Left colon (tissue), 2 donors: ENCODE measurements at places on chromosomes 11 and 22. TPM values are rescaled to one million over a fixed set of nuclear protein-coding genes. Genes with fewer than 3 reads are reported as not detected.

Gene APOA1
- not detected for total RNA-seq

Gene FAM168A
- total RNA-seq = 23.3 TPM

DNA sequence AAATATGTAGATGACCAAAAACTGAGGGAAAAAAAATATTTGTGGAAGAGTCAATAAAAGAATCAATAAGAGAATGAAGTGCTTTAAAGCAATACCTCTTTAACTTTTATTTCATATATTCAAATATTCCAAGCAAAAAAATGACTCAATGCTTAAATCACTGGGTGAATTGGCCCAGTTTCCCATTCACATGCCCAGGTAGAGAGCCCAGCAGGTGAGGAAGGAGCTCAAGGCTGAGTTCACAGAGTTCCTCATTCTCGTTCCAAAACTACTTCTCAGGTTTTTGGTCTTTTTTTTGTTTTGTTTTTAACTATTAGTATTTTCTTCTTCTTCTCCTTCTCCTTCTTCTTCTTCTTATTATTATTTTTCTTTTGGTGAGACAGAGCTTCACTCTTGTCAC, 30.2 kb downstream of the SLC1A2 start:
- DNase-seq = no peak

GRCh38 chr11:110908401-110909105, 196.3 kb upstream of the ARHGAP20 start:
- DNase-seq = no peak

- no peak for DNase-seq
Measured at GRCh38 chr11:109590782-109591181, 168.8 kb downstream of the C11orf87 start.

- peak; percentile 26 for DNase-seq
Measured at GRCh38 chr11:19344661-19345518, 104.1 kb upstream of the E2F8 start.

DNA sequence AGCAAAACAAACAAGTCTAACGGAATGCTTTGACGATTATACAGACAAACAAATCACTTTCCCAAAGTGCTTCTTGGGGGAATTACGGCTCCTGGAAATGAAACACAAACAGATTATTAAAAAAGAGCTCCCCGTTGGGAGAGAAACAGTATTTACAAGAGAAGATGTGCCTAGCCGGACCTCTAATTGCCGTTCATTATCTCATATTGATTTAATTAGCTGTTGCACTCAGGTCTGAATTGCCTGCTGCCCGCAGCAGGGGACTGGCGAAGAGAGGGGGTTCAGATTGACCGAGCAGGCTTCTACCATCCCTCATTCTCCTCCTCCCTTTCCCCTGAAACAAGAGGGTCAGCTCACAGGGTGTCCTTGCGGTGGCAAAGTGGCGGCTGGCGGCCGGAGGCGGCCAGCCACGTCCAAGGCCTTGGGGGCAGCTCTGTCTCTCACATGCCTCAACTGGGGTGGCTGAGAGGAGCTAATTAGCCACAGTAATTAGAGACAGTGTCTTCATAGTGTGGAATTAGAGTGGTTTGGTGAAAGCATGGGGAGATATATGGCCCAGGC, 295.1 kb downstream of the MIAT start:
- DNase-seq = no peak

- DNase-seq = no peak
Measured at GRCh38 chr11:128520206-128520887, 67.0 kb downstream of the ETS1 start.

DNA sequence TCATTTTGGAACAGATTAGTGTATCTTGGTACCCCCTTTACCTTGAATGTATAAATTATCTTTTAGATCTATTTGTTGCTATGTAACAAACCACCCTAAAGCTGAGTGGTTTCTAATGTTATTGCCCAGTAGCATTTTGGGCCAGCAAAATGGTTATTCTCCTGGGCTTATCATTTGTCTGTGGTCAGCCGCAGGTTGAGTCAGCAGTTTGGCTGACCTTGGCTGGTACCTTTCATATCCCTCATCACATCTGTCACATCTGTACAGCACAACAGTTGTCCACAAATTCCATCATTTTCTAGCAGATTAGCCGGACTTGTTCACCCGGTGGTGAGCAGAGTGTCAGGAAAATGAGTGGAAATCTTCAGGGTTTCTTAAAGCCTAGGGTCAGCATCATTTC, 588.5 kb upstream of the ARHGAP42 start:
- DNase-seq = no peak

DNA sequence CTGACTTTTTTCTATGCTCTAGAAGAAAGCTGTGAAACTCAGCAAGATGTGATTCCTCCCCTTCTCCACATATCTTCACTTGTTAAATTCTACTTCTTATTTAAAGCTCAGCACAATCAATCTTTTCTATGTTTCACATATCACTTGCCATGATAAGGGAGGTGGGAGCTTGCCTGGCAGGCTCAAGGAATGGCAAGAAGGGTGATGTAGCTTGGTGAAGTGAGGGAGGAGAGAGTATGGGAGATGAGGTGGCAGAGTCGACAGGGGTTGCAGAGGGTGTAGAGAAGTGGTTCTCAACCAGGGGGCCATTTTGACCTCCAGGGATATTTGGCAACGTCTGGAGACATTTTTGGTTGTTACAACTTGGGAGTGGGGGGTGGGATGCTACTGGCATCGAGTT, 120.6 kb upstream of the TIMP3 start:
- DNase-seq = no peak

DNA sequence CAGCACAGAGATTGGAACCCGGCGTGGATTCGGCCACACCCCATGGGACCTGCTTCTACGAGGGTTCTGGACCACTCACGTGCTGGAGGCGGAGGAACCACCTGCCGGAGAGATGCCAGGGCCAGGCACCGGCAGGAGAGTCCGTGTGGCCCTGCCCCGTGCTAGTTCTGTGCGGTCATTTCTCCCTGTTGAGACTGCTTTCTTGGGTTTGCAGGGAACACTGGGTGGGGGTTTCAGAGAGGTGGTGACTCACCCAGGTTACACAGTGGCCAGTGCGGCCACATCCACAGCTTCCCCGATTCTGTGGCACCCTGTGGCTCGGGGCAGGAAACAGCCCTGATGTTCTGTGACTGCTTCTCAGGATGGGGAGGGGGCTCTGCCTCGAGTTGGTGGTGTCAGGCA, 3.6 kb upstream of the PHLDA2 start:
- no peak for DNase-seq

DNA sequence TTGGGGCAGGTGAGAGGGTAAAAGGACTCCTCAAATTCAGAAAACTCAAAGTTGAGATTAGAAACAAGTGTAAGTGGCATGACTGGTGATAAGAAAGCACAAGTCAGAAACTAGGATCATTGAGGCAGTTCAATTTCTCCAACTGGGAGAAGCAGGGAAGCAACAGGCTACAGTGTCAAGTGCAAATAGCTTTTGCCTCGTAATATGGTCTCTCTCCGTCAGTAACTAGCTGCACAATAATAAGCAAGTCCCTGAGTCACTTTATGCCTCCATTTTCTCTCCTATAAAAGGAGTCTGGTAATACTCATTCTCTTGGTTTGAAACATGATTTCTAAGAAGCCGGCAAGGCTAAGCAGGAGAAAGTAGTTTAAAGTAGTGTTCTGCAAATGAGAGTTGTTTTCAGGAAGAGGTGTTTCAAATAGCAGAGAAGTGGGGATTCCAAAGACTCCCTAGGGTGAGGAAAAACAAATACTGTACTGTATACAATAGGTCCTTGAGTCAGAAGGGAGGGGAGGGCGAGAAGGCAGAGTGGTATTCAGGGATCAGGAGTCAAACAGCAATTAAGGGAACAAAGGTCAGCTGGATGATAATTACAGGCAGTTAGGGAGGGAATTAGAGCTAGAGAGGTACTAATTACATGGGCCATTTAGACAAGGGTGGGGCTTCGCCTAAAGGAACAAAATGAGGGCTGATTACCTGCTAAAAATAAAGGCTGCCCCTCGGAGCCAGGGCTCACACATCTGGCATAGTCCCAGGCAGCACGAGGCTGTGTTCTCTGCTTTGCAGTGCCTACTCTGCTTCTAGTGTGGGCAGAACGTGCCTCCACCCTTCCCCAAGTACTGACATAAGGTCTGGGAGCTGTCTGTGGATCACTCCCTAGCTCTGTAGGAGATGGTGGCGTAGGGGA, 96.0 kb upstream of the BDNF start:
- peak; percentile 78 for DNase-seq

DNA sequence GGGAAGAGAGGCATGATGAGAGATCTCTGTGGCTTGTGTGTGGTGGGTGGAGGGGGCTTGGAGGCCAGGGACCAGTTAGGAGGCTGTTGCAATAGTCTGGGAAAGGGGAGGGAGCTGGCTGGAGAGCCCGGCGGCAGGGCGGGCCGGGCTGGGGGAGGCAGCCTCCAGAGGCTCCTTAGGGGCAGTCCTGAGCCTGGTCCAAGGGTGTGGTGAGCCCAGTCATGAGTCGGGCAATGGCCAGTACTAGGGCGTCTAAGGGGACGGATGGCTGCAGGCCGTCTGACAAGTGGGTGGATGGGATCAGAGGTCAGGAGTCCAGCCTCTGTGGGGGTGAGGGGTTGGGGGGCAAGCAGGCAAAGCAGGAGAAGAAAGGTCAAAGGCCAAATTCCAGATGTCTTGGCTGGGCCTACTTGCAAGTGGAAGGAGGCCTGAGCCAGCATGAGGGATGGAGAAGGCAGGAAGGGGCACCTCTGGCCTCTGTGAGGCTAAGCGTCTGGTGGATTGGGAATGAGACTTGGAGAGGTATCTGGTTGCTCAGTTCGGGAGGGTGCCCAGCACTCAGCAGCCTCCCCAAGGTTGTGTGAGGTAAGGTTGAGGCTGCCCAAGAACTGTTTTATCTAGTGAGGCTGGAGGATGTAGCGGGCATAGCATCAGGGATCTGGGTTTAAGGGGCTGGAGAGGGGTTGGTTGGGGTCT, 6.0 kb upstream of the CD248 start:
- DNase-seq = no peak

DNA sequence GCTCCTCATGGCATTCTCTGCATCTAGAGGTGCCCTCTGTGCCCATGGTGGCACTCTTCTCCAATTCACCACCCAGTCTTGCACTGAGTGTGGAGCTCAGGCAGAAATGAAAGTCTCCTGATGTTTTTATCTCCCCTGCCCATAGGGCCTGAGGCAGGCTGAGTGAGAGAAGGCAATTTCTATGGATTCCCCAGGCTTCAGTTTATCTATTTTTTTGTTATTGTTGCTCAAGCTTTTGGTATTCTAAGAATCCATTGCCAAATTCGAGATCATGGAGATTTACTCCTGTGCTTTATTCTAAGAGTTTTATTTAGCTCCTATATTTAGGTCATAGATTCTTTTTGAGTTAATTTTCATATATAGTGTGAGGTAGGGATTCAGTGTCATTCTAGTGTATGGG, 40.7 kb downstream of the TSPAN18 start:
- DNase-seq = no peak
